ENCODE measurements at places on chromosomes 6 and 20.

DNA sequence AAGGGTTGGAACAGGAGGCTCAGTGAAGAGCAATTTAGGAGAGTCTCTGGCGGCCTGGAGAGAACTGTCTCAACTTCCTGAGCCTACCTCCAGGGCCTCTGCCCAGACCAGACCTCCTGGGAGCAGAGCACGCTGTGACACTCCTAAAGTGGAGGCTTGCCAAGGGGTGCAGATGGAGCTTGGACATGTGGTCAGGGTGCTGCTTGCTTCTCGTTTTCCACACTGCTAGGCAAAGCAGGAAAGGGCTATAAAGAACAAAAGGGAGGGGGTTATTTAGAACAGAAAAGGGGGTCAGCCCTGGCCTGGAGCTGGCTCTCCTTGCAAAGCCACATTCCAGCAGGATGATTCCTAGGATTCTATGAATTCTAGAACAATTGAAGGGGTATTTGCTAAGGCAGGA lies 145.7 kb upstream of the GGTLC1 start:
- DNase-seq = no peak

- DNase-seq = no peak
Measured at GRCh38 chr6:127178746-127179145, 60.3 kb downstream of the RSPO3 start.

DNA sequence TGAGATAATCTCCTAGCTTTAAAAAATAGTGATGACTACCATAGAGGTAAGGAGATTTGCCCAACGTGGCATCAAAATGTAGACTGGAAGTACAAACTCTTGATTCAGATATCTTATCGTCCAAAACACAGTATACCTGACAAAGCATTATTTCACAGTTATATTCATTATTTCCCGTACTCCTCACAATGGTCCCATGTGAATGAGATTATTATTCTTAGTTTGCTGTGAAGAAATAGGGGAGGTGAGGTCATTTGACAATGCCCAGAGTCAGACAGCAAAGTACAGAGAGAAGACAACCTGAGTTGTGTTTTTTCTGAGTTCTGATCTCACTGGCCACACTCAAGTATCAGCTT lies 1.2 kb upstream of the TFB1M start:
- no peak for DNase-seq

GRCh38 chr20:1687053-1687452 lies 29.5 kb upstream of the SIRPG start:
- no peak for DNase-seq

- no peak for DNase-seq
Measured at GRCh38 chr6:46254946-46255345, 84.2 kb upstream of the ENPP5 start.

- DNase-seq = no peak
Measured at GRCh38 chr6:101401792-101402621, 8.5 kb downstream of the GRIK2 start.

GRCh38 chr6:138406443-138406842 lies 2.4 kb downstream of the HEBP2 start:
- DNase-seq = no peak

DNA sequence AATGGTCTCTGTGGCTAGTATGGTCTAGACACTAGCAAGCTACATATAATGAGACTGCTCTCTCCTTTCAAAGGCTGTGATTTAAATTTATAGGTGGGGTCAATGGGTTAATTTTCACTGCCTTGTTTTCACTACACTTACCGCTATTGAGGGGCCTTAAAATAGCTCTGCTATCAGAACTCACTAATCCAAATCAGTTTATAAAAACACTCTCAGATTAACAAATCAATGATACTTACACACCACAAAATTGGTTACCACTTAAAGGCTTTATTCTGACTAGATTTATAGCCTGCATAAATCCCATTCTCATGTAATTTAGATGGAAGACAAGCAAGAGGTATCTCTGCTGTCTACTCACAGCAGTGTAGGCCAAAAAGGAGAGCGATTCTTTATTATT lies 313.0 kb upstream of the AGPAT4 start:
- DNase-seq = no peak

GRCh38 chr6:25381077-25381476 lies 101.9 kb downstream of the CARMIL1 start:
- no peak for DNase-seq

- DNase-seq = no peak
Measured at GRCh38 chr20:12166053-12166717, 248.5 kb downstream of the BTBD3 start.

GRCh38 chr20:24422091-24422760 lies 47.2 kb upstream of the SYNDIG1 start:
- no peak for DNase-seq

DNA sequence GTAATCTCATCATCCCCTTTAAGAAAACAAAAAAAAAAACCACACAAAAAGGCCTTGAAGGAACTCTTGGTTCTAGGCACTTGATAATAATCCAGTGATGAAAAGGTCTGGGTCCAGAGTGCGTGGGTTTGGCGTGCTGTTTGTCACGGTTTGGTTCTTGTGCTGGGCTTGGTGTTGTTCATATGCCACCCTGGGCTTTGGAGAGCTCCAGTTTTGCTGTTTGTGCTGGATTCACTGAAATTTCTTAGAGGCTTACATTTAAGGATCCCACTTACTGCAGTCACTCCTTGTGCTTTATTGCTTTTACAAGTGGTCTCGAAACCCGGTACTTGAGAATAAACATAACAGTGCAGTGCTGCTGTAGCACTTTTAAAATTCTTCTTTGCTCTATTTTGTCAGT lies 68.8 kb upstream of the XRN2 start:
- DNase-seq = no peak

DNA sequence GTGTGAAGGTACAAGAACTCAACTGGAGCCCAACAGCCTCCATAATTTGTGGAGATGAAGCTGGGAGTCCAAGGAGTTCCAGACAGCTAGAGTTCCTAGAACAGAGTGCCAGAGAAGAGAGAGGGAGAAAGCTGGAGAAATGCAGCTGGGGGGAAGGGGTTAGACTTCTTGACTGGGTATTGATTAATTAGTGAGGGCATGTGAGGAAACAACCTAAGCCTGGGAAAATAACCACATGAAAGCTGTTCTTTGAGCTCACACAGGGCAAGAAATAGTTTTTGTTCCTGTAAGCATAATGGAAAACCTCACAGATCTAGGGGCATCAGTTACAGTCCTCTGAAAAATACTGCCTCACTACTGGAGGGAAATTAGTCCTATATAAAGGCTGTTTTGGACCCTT lies 230.5 kb upstream of the FKBP1C start:
- no peak for DNase-seq

GRCh38 chr6:6652932-6653331 lies 64.4 kb downstream of the LY86 start:
- DNase-seq = no peak

DNA sequence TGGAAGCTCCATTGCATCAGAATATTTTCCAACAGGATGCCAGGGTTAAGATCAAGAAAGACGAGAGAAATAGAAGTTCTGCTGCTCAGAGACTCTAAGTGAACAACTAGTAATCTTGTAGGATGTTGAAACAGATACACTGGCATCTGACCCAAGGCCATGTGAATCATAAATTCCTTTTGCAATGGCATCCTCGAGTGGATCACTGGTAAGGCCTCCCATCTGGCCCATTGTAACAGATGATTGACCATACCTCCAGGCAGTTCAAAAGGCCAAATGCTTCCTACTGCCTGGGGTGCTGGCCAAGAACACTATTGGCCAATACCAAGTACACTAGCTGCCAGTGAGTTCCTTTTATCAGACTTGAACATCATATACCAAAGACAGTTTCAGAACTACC lies 9.9 kb upstream of the SLC17A3 start:
- DNase-seq = no peak

DNA sequence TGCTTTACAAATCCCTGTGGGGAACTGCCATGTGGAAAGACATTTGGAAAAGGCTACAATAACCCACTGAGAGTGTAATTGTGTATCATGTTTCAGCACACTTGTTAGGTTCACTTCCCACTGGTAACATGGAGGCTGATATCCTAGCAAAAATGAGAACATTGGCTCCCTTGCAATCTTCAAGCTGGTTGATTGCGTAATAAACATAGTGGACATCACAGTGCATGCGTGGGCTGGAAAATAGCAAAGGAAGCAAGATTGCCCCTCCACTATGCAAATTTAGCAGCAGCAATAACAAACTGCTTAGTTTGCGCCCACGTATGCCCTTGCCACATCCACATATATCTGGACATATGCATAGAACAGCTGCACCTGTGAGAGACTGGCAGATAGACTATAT lies 410.2 kb downstream of the MEI4 start:
- no peak for DNase-seq

GRCh38 chr6:72861935-72862432 lies 240.1 kb downstream of the KCNQ5 start:
- DNase-seq = no peak

DNA sequence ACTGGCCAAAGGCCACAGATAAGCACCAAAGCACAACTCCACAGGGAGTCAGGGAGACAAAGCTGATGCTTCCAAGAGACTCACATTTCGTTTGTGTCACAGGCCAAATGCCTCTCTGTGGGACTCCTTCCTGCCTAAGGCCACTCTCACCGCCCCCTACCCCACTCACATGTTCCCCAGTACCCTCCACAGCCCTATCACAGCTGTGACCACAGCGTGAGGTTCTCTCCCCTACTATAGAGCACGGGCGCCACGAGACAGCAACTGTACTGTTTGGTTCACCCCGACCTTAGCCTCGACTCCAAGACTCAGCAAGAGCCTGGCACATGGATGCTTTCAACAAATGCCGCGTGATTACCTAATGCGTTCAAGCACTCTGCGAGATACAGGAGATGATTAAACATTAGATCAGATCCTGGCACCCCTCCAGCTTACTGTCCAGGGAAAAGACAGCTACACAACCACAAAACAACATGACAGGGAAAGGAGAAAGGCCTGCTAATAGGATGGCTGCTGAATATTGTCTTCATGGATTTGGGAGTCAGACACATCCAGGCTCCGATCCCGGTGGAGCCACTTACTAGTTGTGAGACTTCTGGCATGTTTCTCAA lies 105.5 kb downstream of the AGPAT4 start:
- DNase-seq = no peak

- no peak for DNase-seq
Measured at GRCh38 chr6:92827104-92827503, 592.3 kb downstream of the EPHA7 start.

GRCh38 chr6:2179950-2180349 lies 65.5 kb downstream of the GMDS start:
- no peak for DNase-seq

All from stimulated activated CD8-positive, alpha-beta memory T cell treated with anti-CD3 and anti-CD28 coated beads, Interleukin-4, amount 100 ng/mL, for 1 hour (primary cell).